Upper lobe of left lung (tissue), 6 donors: ENCODE measurements at places on chromosomes 6 and 20. TPM values are rescaled to one million over a fixed set of nuclear protein-coding genes. Genes with fewer than 3 reads are reported as not detected.

GRCh38 chr6:72739368-72739779 is 117.5 kb downstream of the KCNQ5 start:
- no peak for DNase-seq

The SLC13A3 gene
- 1.1 TPM for total RNA-seq

- DNase-seq, result no peak
Measured at GRCh38 chr20:21106171-21107017, at the start of gene LINC00237. Gene LINC00237, minus strand, starts transcription at chr20:21106358.

GRCh38 chr20:18256440-18257090 is 31.8 kb upstream of the ZNF133 start:
- DNase-seq, result no peak

The SYCP2 gene
- total RNA-seq, result 2.7 TPM

DNA sequence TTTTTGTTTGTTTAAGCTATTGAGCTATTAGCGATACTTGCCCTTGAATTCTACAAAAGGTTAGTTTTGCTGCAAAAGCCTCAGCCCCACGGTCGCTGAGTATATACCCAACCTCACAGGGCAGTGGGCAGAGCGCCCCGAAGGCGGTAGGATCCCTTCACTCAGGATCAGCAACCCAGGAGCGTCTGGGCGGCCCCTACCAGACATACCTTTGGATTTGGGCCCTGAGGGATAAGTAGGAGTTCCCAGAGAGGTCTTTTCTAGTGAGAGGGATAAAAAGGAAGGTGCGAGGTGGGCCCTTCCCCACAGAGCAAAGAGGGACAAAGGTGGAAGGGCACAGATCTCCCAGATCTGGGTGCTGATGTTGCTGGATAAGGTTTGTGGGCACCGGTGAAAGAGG is 6.1 kb downstream of the SASH1 start:
- no peak for DNase-seq

The KCNK16 gene
- not detected for total RNA-seq

DNA sequence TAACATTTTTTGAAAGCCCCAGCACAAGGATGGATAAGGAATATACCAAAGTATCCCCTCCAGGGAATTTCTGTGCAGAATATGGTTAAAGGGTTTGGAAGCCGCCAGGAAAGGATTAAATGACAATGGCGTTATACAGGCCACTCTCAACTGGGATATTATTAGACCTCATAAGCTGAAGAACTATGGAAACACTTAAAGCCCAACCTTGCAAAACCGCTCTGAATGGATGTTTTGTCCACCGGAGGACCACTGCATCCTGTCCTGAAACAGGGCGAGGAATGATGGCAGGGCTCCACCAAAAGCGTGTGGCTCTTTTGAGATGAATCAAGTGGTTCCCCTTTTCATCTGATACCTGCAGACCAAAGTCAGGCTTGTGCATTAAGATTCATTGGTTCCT is 32.4 kb downstream of the NFATC2 start:
- DNase-seq, result no peak

DNA sequence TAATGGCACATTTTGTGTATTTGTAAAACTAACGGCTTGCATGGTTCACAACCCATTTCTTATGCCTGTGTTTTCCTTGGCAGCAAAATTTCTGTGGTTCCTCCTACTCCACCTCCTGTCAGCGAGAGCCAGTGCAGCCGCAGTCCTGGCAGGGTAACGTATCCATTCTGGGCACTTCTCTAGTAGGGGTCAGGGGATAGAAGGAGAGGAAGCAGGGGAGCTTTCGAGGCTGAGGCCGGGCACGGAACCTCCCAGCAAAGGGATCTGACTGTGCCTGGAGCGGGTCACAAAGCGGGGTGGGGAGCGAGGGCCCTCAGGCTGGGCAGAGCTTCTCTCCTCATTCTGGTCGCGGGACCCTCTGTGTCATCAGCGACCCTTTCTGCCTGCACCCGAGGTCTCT is 58.4 kb downstream of the SYTL3 start:
- DNase-seq, result no peak

DNA sequence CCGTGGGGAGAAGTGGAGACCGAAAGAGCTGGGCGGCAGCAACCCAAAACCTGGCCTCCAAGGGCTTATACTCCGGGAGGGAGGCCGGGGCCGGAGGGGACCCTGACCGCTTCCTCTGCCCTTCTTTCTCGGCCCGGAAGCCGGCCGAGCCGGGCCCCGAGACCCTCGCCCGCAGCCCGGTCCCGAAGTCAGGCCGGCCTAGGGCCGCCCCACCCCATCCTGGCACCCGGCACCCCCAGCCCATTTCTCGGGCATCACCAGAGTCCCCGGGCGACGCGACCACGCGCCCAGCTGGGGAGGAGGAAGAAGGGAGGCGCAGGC is 572 bp upstream of the ZDHHC14 start:
- no peak for DNase-seq

The CDH4 gene
- total RNA-seq, result 0.20 TPM

The DSN1 gene
- 13.6 TPM for total RNA-seq

DNA sequence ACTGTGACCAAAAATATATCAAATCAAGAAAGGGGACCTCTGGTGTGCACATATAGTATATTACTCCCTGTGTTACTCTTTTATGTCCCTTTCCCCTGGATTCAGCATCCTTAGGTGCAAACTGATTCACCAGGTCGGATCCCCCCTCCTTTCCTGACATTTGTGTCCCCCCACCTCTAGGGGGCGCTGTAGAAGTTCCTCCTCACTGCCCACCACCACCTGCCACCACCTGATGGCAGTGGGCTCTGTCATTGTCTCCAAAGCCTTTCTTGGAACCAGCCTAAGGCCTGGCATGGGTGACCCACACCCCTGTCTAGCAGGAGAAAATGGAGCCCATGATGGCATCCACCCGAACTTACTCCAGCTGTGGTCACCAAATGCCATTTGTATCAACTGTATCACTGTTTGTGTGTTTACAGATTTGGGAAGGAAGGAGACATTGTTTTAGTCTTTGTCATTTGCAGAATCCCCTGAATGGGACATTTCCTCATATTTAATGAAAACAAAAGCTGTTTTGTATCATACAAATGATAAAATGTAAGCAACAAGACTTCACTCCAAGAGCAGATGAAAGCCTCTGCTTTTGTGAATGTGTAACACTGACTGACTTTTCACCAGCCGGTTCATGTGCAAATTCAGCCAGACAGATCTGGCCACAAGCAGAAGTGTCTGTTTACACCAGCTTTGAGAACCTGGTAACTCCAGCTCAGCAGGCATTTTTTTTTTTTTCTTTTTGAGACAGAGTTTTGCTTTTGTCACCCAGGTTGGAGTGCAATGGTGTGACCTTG is 66.2 kb downstream of the ARMC2 start:
- no peak for DNase-seq

GRCh38 chr20:29740951-29741593 is 1516.4 kb upstream of the DEFB115 start:
- DNase-seq, result no peak

DNA sequence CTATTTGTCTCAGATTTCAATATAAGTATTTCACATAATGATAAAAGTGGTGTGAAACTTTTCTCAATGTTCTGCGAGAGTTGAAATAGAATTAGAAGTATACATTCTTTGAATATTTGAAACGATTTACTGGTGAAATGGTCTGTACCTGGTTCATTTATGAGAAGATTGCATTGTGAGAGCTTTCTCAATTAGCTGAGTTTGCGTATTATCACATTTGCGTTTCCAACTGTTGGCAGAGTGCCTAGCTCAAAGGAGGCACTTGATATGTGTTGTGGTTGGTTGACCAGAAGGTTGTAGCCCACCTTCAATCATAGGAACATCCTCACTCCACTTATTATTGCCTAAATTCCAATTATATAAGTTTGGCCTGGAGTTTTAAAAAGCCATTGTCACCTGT is 58.8 kb upstream of the EXOC2 start:
- DNase-seq, result no peak

DNA sequence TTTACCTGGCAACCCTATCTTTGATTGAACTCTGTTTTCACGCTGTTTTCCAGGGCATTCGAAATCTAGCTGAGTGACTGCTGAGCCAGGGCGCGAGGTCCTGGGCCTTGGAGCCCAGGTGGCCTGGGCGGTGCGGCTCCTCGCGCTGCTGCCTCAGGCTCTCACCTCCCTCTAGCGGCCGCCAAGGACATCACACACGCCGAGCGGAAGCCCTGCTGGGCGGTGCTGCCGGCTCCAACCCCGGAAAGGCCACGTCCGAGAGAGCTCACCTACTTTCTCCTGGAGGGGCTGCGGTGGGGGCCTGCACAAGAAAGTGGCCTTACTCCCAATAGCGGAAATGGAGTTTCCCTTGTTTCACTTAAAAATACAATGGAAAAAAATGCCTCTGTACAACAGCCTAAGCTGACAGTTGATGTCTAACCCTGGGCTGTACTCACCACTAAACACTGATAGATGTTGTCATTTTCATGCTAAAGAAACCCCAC is 77.7 kb downstream of the ELOVL4 start:
- DNase-seq, result peak; percentile 86

The ZFP57 gene
- total RNA-seq, result not detected

- DNase-seq, result no peak
Measured at GRCh38 chr6:11631008-11631407, 93.5 kb downstream of the TMEM170B start.

The CST7 gene
- total RNA-seq, result 15.0 TPM

DNA sequence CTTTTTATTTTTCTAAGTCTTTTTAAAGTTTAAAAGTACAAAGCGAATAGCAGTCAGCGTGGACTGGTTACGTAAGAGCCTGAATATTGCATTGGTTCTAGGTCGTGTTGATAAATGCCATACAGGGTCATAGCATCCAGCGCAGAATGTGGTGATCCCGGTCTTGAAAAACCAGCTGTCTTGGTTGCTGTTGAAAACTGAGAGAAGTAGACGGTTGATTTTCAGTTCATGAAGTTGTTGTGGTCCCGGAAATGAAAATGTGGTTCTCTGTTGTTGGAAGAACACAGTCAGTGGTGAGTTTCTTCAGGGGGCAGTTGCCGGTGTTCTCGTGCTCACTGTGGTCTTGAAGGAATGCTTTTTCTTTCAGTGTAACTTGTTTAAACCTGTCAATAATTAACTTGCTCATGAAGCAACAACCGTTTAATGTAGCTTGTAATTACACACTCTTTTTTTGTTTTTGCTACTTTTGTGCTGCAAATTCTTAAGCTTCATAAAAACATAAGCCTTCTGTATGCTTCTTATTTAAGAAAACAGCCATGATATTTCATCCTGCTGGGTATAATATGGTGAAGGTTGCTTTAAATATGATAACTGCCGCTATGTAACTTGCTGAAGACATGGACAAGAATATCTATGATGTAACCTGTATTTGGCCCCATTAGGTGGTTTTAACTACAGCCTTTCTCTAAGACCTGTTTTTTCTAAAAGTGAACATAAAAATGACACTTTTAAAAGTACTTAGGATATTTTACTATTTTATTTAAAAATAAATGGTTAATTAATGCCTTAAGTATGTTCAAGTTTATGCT is 64.8 kb upstream of the KIF25 start:
- DNase-seq, result peak; percentile 45

DNA sequence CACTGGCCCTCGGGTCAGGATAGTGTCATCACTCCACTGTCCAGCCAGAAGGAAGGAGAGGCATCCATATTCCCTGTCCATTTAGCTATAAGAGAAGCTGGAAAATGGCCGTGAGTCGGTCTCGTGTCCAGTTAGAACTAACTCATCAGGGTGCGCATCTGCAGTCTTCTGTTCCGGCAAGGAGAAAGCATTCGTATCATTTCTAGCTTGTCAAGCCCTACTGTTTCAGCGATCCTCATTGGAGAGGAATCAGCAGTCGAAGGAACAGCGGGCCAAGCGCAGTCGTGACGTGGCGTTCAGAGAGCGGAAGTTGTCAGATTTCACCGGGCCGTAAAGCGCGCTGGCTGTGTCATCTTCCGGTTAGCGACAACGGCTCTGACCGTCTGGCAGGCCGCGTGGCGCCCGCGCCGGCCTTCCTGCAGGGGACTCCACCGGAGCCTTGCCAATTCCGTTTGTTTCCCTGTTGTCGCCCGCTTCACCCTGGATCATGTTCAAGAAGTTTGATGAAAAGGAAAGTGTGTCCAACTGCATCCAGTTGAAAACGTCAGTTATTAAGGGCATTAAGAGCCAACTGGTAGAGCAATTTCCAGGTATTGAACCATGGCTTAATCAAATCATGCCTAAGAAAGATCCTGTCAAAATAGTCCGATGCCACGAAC is 32.9 kb downstream of the HM13 start:
- DNase-seq, result peak; percentile 94

The SLPI gene
- 2,093 TPM for total RNA-seq

The ASIP gene
- total RNA-seq, result not detected

The TMC2 gene
- 0.22 TPM for total RNA-seq

DNA sequence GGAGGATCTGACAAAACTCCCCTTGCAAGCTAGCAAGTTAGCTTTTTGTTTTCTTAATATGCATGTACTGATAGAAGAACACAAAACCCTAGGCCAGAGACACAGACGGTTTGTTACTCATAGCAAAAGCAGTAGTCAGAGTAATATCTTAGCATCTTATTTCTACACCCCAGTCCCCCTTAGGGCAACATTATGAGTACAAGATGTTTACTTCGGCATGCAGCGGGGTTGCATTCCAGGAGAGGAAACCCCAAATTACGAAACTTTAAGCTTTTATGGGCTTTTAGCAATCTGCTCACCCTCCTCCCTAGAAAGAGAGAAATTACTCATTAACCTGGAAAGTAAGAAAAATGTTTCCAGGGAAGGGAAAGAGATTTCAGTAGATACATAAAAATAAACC is 1286.9 kb downstream of the EPHA7 start:
- no peak for DNase-seq

DNA sequence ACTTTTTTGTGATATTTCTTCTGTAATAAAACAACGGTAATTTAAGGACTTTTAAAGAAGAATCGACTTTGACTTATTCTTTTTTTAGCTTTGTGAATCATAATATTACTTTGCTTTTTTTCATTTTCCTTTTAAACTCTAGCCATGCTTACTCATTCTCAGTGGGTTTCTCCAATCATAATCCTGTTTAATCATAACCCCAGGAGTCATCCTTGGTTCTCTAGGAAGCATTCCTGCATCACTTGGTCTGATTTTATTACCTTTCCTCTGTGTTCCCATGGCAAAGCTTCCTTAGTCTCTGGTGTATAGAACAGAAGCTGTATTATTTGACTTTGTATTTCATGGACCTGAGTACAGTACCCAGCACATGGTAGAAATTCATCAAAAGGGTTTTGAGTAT is 223.5 kb downstream of the CDKAL1 start:
- no peak for DNase-seq

The COL10A1 gene
- not detected for total RNA-seq

GRCh38 chr20:62950741-62951140 is 1.8 kb upstream of the SLC17A9 start:
- DNase-seq, result no peak

The LGSN gene
- 0.55 TPM for total RNA-seq

- no peak for DNase-seq
Measured at GRCh38 chr6:35260591-35261570, 1.3 kb downstream of the ZNF76 start.

- DNase-seq, result no peak
Measured at GRCh38 chr6:22110061-22110460, 186.8 kb downstream of the PRL start.

- DNase-seq, result no peak
Measured at GRCh38 chr6:52410979-52411378, 9.2 kb upstream of the EFHC1 start.

GRCh38 chr20:59810449-59811187 is 122.8 kb downstream of the SYCP2 start:
- no peak for DNase-seq
